ENCODE measurements at places on chromosomes 12 and 14. TPM values are rescaled to one million over a fixed set of nuclear protein-coding genes. Genes with fewer than 3 reads are reported as not detected.

- no peaks in the 10 kb centered on the region for H3K4me1 ChIP-seq
- no peak overlapping the region for H3K4me3 ChIP-seq
- no peaks in the 10 kb centered on the region for H3K27me3 ChIP-seq
- DNase-seq, result no peak
- H3K27ac ChIP-seq, result no peak overlapping the region
Observed at GRCh38 chr12:11631288-11631687, 18.2 kb upstream of the ETV6 start.

DNA sequence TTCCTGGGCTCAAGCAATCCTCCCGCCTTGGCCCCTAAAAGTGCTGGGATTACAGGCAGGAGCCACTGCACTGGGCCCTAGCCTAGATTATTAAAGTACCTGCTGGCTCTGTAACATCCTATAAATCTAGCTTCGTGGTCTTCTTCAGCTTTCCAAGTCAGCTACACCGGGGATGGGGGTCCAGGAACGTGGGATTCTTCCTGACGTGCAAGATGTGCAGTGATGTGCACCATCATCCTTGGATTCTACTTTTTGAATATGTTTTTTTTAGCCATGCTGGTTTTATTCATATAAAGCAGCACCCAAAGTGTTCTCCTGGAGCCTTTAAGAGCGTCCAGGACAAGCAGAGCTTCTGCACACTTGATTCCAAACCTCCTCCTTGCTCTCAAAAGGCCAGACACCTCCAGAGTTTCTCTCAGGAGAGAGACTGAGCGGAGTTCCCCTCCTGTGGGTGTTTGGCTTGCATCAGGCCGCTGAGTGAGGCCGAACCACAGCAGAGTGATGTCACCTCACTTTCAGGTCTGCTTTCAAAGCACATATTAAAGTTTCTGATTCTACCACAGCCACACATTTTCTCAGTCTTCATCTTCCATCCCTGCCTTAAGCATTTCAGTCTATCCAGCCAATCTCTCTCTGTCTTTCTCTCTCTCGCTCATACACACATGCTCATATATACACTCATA lies 33.4 kb downstream of the VCPKMT start:
- no peaks in the 10 kb centered on the region for H3K27me3 ChIP-seq
- no peaks in the 10 kb centered on the region for H3K4me1 ChIP-seq
- no peaks in the 10 kb centered on the region for H3K36me3 ChIP-seq

- H3K36me3 ChIP-seq, result no peaks in the 10 kb centered on the region
- no peaks in the 10 kb centered on the region for H3K4me1 ChIP-seq
- no peaks in the 10 kb centered on the region for H3K27me3 ChIP-seq
Observed at GRCh38 chr14:22003461-22003860, 329.8 kb upstream of the OR4E1 start.

- no peaks in the 10 kb centered on the region for H3K4me1 ChIP-seq
- no peaks in the 10 kb centered on the region for H3K36me3 ChIP-seq
- no peak overlapping the region for H3K27ac ChIP-seq
- H3K27me3 ChIP-seq, result no peaks in the 10 kb centered on the region
- DNase-seq, result no peak
Observed at GRCh38 chr12:18837025-18837424, 99.1 kb downstream of the CAPZA3 start.

DNA sequence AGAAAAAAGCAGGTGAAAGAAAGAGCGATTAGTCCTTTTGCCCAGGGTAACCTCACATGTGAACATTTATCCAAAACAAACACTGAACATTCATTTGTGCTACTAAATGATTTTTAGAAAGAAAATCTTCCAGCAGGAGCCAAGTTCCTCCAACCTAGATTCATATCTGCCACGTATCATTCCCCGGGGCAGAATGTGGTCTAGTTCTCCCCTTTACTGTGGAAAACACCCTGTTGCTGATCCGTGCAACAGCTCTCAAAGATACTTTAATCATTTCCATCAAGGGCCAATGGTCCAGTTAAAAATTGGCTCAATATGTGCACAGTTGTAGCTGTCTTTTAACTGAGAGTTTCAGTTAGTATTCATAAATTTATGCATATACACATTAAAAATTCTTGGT lies 479.1 kb downstream of the ATP23 start:
- no peak overlapping the region for H3K27ac ChIP-seq
- H3K36me3 ChIP-seq, result no peaks in the 10 kb centered on the region
- DNase-seq, result no peak

GRCh38 chr12:98213556-98213955 lies 301.8 kb upstream of the TMPO start:
- no peak overlapping the region for H3K4me3 ChIP-seq
- H3K27me3 ChIP-seq, result no peaks in the 10 kb centered on the region
- DNase-seq, result no peak

DNA sequence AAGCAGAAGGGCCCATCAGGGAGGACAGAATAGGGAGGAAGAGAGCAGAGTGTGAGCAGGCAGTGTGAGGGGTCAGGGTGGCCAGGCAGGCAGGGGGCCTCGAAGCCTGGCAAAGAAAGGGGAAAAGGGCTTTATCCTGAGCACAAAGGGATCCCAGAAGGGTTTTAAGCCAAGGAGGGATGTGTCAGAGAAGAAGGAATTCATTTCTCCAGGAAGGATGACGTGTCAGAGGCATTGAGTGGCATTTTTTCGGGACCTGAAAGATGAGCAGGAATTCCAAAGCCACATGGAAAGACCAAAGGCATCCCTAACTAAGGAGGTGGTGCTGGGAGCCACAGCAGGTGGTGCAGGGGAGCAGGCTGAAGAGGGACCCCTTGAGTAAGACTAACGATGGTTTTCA lies 132.1 kb downstream of the DICER1 start:
- H3K27me3 ChIP-seq, result no peaks in the 10 kb centered on the region
- H3K4me1 ChIP-seq, result no peaks in the 10 kb centered on the region
- H3K27ac ChIP-seq, result no peak overlapping the region
- no peak overlapping the region for H3K4me3 ChIP-seq
- no peak for DNase-seq

The RDH16 gene
- not detected for total RNA-seq
